ENCODE measurements at places on chromosomes 7 and 10.

GRCh38 chr10:72687035-72687434 is 4.9 kb upstream of the MCU start:
- no peak for DNase-seq

DNA sequence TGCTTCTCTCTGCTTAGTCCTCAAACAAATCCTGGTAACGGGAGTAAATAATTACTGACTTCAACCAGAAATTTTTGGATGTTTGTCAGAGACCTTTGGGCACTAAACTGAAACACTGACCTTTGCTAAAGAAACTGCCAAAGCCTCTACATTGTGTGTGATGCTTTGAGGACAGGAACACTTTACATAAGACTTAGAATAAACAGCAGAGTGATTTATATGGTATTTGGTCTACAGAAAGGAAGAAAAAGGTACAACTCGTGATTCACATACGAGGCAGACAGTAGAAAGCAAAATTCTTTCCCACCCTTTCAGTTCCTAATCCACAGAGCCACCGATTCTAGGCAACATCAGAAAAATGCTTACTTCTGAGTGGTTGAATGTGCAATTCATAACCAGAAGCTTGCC is 59.8 kb downstream of the SLC16A12 start:
- DNase-seq, result no peak

DNA sequence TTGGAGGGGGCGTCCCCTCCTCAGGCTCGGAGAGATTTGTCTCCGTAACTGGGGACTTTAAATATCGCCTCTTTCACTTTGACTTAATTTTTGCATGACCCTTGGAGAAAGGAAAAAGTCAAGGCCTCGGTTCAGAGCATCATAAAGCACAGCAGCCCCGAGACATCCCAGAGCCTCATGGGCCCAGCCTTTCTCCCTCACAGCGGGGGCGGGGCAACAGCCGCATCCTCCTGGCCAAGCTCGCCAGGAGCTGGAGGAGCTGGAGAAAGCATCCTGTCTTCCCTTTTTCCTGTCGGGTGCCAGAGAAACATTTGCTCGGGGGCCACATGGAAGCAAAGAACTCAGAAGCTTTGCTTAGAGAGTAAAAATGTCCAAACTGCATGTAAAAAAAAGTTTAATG is 43.6 kb upstream of the DPYSL4 start:
- peak; percentile 10 for DNase-seq

DNA sequence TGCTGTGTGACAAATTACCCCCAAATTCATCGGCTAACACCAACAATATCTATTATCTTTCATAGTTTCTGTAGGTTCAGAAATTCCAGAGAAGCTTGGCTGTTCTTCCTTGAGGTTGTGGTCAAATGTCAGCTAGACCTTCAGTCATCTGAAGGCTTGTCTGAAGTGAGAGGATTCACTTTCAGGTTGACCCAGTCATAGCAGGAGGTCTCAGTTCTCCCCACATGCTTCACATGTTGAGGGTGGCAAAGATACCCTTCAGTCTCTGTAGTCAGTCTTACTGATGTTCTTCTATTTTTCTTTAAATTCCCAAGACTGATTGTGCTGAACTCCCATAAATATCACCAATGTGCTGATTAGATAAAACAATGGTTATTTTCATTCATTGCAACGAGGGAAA is 1692.0 kb downstream of the REEP3 start:
- no peak for DNase-seq

DNA sequence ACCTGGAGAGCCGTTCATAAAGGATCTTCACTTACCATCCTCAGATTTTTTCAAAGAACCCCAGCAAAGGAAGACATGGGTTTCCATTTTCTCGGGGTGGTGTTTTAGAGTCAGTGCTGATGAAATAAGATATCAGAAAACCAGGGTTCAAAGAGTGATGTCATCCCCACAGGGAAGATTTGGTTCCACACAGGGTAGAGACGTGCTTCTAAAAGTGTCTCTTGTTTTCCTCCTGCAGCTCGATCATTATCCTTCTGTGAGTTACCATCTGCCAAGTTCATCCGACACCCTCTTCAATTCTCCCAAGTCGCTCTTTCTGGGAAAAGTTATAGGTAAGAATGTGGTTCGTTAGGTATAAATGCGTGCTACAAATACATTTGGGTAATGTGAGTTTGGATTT is 323.8 kb upstream of the C7orf33 start:
- DNase-seq, result no peak

DNA sequence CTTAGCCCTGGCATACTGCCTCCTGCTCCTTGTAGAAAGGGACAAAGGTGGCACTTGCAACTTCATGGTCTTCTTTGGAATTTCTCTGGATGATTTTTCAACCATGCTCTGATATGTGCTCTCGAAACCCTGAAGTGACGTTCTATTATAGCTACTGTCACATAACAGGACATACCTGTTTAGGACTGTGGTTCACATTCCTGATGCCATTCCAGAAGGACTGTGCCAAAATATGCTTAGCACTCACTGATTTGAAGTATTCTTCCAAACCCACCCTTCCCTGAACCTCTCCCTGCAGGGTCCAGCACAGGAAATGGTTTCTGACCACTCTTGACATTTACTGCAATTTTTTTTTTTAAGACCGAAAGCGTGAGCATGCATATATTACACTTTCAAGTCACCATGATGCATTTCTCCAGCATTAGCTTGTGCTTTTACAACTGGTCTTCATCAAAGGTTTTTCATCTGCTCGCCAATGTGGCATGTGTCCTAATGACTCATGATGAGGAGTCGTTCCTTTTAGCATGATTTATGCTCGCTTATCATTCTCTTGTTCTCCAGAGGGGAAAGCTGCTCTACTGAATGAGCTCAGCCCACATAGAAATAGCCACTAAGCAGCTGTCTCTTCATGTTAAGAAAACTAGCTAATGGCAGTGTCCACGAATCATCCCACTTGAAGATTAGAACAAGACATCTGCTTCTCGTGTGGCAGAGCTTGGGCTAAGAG is 135.2 kb downstream of the ADAM12 start:
- DNase-seq, result peak; percentile 98

DNA sequence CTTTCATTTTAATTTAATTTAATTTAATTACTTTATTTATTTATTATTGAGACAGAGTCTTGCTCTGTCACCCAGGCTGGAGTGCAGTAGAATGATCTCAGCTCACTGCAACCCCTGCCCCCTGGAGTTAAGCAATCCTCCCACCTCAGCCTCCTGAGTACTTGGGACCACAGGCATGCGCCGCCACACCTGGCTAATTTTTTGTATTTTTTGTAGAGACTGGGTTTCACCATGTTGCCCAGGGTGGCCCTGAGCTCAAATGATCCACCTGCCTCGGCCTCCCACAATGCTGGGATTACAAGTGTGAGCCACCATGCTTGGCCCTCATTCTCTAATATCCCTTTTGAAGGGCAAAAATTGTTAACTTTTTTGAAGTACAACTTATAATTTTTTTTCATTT is 92.9 kb downstream of the XRCC2 start:
- DNase-seq, result no peak

- DNase-seq, result no peak
Measured at GRCh38 chr7:88432301-88432700, 125.6 kb upstream of the STEAP4 start.

DNA sequence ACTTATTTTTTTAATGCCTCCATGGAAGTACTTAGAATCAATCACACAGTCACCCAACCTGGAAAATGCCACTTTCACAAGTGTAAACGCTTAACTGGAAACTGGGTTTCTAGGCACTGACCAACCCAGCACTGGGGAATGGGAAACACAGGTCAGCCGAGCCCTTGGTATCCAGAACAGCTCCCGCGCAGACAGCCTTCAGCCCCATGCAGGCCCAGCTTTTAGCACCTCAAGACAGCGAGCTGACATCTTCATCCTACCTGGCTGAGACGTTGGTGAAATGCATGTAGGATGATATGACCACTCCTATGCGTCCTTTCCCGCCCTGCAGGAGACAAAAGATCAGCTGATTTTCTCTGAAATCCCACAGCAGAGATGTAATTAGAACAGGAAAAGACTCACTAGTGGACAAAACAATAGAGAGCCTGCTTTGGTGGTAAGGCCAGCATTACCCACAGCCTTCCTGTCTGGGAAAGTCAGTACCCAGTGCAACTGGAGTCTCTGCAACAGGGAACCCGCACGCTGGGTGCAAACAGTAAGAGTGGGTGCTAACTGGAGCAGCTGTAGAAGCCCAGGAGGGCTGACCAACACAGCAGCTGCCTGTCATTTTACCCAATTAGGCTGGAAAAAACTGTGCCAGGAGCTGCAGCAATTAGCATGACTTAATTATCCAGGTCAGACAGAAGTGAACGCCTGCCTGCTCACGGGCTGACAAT is 153.7 kb downstream of the TNS3 start:
- no peak for DNase-seq

GRCh38 chr10:25766687-25767221 is 167.3 kb upstream of the MYO3A start:
- DNase-seq, result no peak

DNA sequence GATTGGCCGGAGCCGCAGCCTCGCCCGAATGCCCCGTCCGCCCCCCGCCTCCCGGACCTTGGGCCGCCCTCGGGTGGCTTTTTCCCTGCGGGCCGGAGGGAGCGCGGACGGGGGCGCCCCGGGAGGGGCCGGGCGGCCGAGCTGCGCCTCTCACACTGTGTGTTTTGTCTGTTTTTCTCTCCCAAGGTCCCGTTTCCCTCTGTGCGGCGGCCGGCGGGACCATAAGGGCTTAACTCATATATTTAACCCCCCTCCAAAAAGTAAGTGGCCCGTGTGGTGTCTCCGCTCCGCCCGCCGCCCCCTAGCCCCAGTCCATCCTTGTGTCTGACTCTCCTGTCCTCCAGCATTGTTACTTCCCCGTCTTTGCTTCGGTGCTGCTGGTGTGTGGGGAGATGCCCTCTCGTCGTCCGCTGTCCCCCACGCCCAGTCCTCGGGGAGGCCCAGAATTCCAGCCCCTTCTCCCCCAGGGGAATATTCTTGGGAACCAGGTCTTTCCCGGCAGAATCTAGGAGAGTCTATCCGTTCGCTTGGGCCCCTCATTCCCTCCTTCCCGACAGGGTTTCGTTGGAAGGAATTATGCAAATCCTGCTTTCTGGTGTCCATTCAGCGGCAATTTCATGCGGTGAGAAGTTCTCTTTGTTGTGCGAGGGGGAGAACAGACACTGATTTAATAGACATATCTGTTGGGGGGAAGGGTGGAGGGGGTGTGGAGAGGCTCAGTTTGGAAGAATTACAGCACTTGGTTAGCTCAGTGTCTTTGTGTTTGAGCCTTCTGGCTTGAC is 1.3 kb downstream of the LCOR start:
- DNase-seq, result peak; percentile 43

DNA sequence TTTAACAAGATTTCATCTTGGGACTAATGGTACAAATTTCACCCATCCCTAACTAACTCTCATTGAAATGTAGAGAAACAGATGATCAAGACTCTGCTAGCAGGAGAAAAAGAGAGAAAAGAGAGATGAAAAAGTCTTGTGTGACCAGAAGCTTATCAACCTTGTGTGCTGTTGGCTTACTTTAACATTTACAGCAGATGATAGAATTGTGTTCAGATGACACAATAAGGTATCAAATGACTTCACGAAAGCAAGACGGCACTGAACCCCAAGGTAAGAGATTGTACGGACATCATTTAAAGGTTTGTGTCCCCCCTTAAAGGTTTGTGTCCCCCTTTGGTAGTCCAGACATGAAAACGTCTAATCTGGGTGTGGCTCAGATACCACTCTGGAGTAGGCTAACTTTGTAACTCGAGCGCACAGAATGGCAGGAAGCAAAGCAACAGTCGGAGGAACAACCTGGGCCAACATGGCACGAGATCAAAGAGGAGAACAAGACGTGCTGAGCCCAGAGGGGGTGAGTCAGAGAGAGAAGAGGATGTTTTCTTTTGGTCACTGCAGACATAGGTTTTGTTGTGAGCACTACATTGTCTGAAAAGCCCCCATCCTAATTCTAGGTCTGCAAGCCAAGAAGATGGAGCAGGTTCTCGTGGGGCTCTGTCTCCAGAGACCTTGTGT is 10.4 kb upstream of the LMBR1 start:
- no peak for DNase-seq

- no peak for DNase-seq
Measured at GRCh38 chr7:114416129-114416990, 1.7 kb downstream of the FOXP2 start.

- no peak for DNase-seq
Measured at GRCh38 chr7:151003572-151003971, 12.8 kb downstream of the NOS3 start.

GRCh38 chr7:148919859-148920258 is 35.8 kb upstream of the EZH2 start:
- DNase-seq, result no peak

GRCh38 chr7:139999516-139999915 is 63.2 kb downstream of the PARP12 start:
- DNase-seq, result no peak

DNA sequence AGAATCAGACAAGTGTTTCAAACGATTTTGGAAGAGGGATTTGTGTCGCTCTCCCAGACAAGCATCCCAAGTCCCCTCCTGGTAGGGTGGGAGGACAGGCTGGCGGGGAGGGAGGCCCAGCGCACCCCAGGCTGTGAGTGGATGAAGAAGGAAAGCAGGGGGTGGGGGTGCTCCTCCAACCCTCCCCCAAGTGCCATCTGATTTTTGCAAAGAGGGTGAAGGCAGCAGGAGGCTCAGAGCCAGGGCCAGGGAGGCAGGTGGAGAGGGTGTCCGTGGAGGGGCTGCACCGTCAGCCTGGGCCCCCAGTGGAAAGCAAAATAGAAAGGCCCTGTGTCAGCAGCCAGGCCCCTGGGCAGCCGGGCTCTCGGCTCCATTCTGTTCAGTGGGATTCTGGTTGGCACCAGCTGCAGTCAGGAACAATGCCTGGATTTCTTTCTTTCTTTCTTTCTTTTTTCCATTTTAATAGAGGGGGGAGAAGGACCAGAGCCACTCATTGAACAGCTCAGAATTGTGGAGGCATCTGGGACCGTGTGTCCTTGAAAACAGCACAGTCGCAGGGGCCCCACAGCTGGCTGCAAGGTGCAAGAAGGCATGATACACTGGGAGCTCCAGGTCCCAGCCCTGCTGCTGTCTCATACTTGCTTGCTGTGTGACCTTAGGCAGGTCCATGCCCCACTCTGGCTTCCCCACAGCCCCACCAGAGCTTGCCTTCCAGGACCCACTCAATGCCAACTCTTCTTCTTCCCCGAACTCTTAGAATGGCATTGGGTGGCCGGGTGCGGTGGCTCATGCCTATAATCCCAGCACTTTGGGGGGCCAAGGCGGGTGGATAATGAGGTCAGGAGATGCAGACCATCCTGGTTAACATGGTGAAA is 7.1 kb upstream of the ZMIZ1 start:
- no peak for DNase-seq

GRCh38 chr10:127968659-127969058 is 61.8 kb downstream of the PTPRE start:
- DNase-seq, result no peak

GRCh38 chr7:114944745-114945625 is 23.1 kb downstream of the MDFIC start:
- peak; percentile 74 for DNase-seq

DNA sequence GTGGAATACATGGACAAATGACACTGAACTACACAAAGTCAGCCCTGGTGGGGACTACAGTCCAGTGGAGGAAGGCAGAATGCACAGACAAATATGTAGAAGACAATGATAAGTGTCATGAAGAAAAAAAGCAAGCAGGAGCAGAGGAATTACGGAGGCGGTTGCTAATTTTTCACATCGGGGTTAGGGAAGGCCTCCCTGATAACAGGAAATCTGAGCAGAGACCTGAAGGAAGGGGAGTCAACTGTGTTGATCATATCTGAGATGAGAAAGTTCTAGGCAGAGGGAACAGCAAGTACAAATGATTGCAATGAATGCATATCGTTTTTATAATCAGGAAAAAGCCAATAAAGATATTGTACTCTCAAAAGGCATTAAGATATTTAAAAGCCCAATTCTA is 14.0 kb downstream of the KIAA1549 start:
- DNase-seq, result no peak

- DNase-seq, result no peak
Measured at GRCh38 chr10:88987840-88988239, 2.8 kb upstream of the FAS start.

- no peak for DNase-seq
Measured at GRCh38 chr7:29627631-29628030, 64.0 kb downstream of the PRR15 start.

Measured in EL (cell line).